Endothelial cell of umbilical vein (primary cell): ENCODE measurements at places on chromosomes 5 and 9. TPM values are rescaled to one million over a fixed set of nuclear protein-coding genes. Genes with fewer than 3 reads are reported as not detected.

The LCN12 gene
- 0.35 TPM in 1 of 2 replicates, not detected in the other for total RNA-seq

The POU5F2 gene
- 1.2 TPM in 2 replicates for total RNA-seq

The PCDHB15 gene
- total RNA-seq = 0.55 and 0.69 TPM in 2 replicates

The PCDHB10 gene
- 0.62 and 0.81 TPM in 2 replicates for total RNA-seq

The RAB14 gene
- total RNA-seq = 76.4 and 79.3 TPM in 2 replicates

The FRMPD1 gene
- total RNA-seq = not detected in 2 replicates

The OTP gene
- not detected in 2 replicates for total RNA-seq

The LHX3 gene
- total RNA-seq = not detected in 2 replicates

The ARID3C gene
- total RNA-seq = not detected in 2 replicates

The ANP32B gene
- 152 and 173 TPM in 2 replicates for total RNA-seq

The TAF1L gene
- not detected in 2 replicates for total RNA-seq

The GNAQ gene
- 61.8 and 67.3 TPM in 2 replicates for total RNA-seq

The CAVIN4 gene
- 2.5 and 3.1 TPM in 2 replicates for total RNA-seq

The PELO gene
- 10.2 and 13.2 TPM in 2 replicates for total RNA-seq

The THOC3 gene
- 35.0 and 66.3 TPM in 2 replicates for total RNA-seq

The LECT2 gene
- total RNA-seq = not detected in 2 replicates

The GFM2 gene
- total RNA-seq = 23.3 and 29.0 TPM in 2 replicates

DNA sequence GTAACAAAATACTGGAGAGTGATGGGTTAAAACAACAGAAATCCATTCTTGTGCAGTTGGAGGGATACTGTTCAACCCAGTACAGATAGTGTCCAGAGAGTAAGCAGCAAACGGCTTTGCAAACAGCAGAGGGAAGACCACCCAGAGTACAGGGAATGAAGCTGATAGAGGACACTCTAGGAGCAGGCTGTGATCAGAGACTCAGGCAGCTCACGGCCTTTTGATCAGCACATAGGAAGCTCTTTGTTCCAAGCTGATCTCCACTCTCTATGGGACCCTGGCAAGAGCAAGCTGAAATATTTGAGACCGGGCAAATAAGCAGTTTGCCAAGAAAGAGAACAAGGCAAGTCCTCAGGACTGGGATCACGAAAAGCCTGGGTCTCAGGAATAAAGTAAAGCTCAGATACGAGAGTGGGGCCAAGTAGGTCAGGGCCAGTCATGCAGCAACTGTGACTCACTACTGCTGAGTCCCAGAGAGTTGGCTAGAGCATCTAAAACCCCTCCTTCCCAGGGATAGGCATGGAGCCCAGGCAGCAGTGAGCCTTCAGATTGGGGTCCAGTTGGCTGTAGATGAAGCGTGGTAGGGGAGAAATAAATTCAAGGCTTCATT is 52.4 kb downstream of the MELK start:
- no peaks in the 10 kb centered on the region for H3K27me3 ChIP-seq
- DNase-seq = peak; percentile 67
- H3K4me3 ChIP-seq = no peak overlapping the region
- H3K4me1 ChIP-seq = peaks cover 12% of the 10 kb centered on the region
- peak overlapping the region; percentile 54 for H3K27ac ChIP-seq

DNA sequence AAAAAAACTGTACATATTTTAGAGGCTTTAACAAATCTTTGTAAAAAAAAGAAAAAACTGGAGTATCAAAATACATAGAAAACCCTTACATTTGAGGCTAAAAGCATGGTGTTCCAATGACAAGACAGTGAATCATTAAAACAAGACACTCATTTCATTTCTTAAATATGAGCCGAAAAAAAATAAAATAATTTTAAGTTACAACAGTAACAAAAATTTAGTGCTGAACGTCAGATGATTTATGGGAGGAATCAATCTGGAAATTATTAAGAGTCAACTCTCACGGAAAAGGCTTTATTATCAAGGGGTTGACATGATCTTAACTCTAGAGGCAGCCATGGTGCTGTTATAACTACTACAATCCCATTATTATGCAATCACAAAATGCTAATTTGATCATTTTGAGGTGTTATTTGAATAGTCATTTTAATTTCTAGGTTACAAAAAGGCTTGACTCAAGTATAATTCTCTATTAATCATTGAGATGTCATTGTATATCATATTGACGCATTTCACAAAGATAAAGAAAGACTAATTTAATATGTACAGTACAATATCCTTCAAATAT is 51.9 kb downstream of the MAPKAP1 start:
- no peaks in the 10 kb centered on the region for H3K27me3 ChIP-seq
- H3K4me3 ChIP-seq = no peak overlapping the region
- no peak for DNase-seq
- H3K27ac ChIP-seq = no peak overlapping the region
- H3K36me3 ChIP-seq = no peaks in the 10 kb centered on the region

DNA sequence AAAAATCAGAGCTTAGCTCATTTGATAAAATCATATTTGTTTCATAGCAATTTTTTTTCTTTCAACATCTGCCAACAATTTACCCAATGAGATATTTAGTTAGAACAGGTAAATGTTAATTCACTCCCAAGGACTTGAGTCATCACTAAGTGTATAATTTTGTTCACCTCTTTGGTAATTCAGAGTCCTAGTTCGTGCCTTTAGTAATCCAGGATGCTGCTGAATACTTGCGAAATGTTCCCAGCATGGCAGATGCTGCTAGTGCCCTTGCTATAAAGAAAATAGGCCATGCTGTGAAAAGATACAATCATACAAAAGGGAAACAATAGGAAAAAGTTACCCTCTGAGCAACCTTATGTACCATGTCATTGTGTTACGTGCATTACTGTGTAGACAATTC is 210.5 kb downstream of the CSNK1G3 start:
- no peak overlapping the region for H3K4me3 ChIP-seq
- H3K36me3 ChIP-seq = no peaks in the 10 kb centered on the region
- H3K27ac ChIP-seq = no peak overlapping the region
- H3K4me1 ChIP-seq = peaks cover 17% of the 10 kb centered on the region
- no peaks in the 10 kb centered on the region for H3K27me3 ChIP-seq

DNA sequence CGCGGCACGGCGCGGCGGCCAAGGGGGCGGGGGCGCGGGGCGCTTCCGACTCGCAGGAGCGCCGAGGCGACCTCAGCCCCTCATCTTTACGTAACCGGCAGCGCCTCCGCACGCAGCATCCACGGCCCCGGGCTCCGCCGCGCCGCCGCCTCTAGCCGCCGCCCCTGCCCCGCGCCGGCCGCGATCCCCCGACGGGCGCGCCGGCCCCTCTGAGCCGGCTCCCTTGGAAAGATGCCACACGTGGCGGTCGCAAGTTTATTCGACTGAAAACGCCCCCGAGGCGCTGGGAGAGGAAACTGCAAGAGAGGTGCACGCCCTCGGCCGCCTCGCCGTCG is 1.0 kb downstream of the KLF9 start:
- no peaks in the 10 kb centered on the region for H3K36me3 ChIP-seq
- no peaks in the 10 kb centered on the region for H3K27me3 ChIP-seq
- H3K4me1 ChIP-seq = peaks cover 30% of the 10 kb centered on the region

- H3K27ac ChIP-seq = no peak overlapping the region
- no peaks in the 10 kb centered on the region for H3K27me3 ChIP-seq
- peaks cover 16% of the 10 kb centered on the region for H3K36me3 ChIP-seq
- H3K4me1 ChIP-seq = peaks cover 7% of the 10 kb centered on the region
- DNase-seq = no peak
- H3K4me3 ChIP-seq = no peak overlapping the region
These were observed 44.5 kb downstream of the SECISBP2 start for GRCh38 chr9:89362647-89363310.

DNA sequence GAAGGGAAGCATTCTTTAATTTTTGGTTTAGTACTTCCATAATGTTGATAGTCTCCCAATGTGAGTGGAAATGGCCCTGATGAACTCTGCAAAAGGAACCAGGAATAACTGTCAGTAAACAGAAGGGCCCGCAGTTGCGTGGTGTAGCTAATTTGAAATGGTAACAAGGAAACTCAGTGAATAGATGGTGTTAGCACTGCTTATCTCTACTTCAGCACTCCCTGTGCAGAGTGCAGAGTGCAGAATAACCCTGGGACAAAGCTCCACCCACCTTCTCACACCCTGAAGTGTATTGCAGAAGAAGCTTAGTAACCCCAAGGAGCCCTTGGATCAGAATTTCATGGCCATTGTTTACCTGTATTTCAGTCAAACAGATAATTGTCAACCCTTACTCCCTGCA is 158.9 kb downstream of the PCSK5 start:
- H3K36me3 ChIP-seq = no peaks in the 10 kb centered on the region
- H3K4me3 ChIP-seq = no peak overlapping the region
- DNase-seq = no peak
- H3K27me3 ChIP-seq = no peaks in the 10 kb centered on the region
- H3K4me1 ChIP-seq = no peaks in the 10 kb centered on the region
- no peak overlapping the region for H3K27ac ChIP-seq

GRCh38 chr5:135149956-135150723 is 116.1 kb upstream of the PITX1 start:
- DNase-seq = no peak
- no peaks in the 10 kb centered on the region for H3K4me1 ChIP-seq
- H3K27me3 ChIP-seq = peaks cover 5% of the 10 kb centered on the region
- H3K36me3 ChIP-seq = no peaks in the 10 kb centered on the region
- no peak overlapping the region for H3K27ac ChIP-seq

GRCh38 chr5:135102716-135103574 is 68.9 kb upstream of the PITX1 start:
- H3K4me3 ChIP-seq = no peak overlapping the region
- no peak overlapping the region for H3K27ac ChIP-seq
- DNase-seq = no peak
- no peaks in the 10 kb centered on the region for H3K36me3 ChIP-seq
- peaks cover 4% of the 10 kb centered on the region for H3K27me3 ChIP-seq
- H3K4me1 ChIP-seq = no peaks in the 10 kb centered on the region

DNA sequence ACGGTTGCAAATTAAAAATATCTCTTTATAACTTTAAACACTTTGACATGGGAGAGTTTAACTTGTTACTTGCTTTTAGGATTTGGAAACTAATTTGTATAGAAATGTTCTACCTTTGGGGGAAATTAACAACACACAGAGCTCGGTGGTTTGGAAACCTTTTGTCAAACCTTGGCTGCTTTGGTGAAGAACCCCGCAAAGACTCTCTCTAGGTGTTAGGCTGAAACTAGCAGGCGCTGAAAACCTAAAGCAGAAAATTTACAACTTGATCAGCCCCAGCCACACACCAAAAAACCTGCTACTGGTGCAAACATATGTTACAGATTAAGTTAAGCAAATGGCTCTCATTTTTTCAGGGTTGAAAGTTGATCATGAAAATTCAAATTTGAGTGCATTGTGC is 25.8 kb downstream of the NR2F1 start:
- no peak overlapping the region for H3K27ac ChIP-seq
- peaks cover 76% of the 10 kb centered on the region for H3K27me3 ChIP-seq
- no peak overlapping the region for H3K4me3 ChIP-seq
- DNase-seq = no peak
- H3K36me3 ChIP-seq = no peaks in the 10 kb centered on the region

DNA sequence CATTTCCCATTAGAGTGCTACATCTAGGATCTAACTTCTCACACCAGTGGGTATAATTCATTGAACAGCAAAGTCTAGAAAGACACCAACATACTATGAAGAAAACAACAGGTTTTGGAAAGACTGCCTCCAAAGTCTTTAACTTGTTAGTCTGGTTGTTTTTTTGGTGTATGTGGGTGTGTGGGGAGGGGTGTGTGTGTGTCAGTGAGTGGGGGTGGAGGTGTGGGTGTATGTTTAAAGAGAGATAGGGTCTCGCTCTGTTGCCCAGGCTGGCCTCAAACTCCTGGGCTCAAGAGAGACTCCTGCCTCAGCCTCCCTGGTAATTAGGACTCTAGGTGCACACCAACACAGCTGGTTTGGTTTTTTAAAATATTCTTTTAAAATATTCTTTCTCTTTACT is 59.7 kb downstream of the AP3B1 start:
- no peaks in the 10 kb centered on the region for H3K27me3 ChIP-seq
- no peaks in the 10 kb centered on the region for H3K36me3 ChIP-seq
- no peaks in the 10 kb centered on the region for H3K4me1 ChIP-seq
- no peak overlapping the region for H3K4me3 ChIP-seq

GRCh38 chr5:10607023-10607665 is 43.3 kb downstream of the ANKRD33B start:
- H3K27ac ChIP-seq = peak overlapping the region; percentile 29
- H3K36me3 ChIP-seq = no peaks in the 10 kb centered on the region
- no peak overlapping the region for H3K4me3 ChIP-seq
- peak; percentile 80 for DNase-seq
- no peaks in the 10 kb centered on the region for H3K27me3 ChIP-seq
- no peaks in the 10 kb centered on the region for H3K4me1 ChIP-seq

GRCh38 chr5:75514323-75514722 is 2.6 kb downstream of the POLK start:
- no peaks in the 10 kb centered on the region for H3K27me3 ChIP-seq
- no peak overlapping the region for H3K4me3 ChIP-seq
- peaks cover 21% of the 10 kb centered on the region for H3K4me1 ChIP-seq
- no peak overlapping the region for H3K27ac ChIP-seq
- no peak for DNase-seq

DNA sequence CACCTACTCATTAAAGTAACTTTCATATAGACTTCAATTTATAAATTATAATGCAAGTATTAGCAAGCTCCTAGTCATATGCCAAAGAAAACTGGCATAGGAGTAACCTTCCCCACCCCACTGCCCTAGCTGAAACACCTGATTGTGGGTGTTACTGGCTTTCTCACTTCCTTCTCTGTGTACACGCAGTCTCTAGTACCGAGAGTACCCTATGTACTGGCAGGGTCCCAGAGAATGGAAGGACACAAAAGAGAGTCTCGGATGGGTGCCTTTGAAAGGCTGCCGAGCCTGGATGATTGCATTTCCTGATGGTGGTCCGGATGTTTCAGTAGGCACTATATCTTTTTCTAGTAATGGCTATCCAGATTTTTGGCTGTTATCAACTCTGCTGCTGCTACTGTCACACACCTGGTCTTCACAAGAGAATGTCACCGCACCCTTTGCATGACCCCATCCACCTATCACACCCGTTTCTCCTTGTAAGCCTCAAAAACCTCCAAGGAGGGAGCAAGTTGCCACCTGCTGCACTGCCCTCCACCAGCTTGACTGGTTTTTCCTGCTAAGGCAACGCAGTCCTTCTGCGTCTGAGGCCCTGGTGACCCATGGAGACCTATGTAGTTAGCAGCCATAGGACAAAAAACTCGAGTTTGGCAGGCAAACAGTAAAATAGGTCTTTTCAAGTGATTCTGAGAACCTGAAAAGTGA is 53.8 kb upstream of the CLINT1 start:
- H3K36me3 ChIP-seq = no peaks in the 10 kb centered on the region
- H3K27me3 ChIP-seq = no peaks in the 10 kb centered on the region
- no peak overlapping the region for H3K27ac ChIP-seq
- no peak for DNase-seq
- H3K4me1 ChIP-seq = peaks cover 3% of the 10 kb centered on the region

GRCh38 chr9:123065196-123065595 is 31.7 kb downstream of the GPR21 start:
- no peak overlapping the region for H3K4me3 ChIP-seq
- peaks cover 5% of the 10 kb centered on the region for H3K4me1 ChIP-seq
- no peak overlapping the region for H3K27ac ChIP-seq
- H3K36me3 ChIP-seq = peaks cover 6% of the 10 kb centered on the region
- no peaks in the 10 kb centered on the region for H3K27me3 ChIP-seq
- DNase-seq = no peak

DNA sequence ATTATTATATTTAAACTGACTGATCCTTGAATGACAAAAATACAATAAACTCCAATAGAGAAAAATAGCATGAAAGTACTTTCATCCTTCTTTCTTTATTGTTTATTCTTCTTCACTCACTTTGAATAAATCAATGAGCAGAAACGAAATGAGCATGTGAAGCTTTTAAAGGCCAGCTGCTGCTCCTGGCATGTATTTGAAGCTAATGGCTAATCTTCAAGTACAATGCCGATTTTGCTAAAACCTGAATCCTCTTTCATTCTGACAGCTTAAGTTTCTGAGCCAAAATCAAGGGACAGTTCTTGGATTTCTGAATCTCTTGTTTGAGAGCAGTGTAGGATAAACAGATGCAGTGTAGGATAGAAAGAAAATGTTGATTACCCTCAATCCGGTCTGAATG is 237.3 kb downstream of the CDH10 start:
- H3K27me3 ChIP-seq = no peaks in the 10 kb centered on the region
- H3K4me1 ChIP-seq = no peaks in the 10 kb centered on the region
- no peak for DNase-seq
- H3K27ac ChIP-seq = no peak overlapping the region
- H3K4me3 ChIP-seq = no peak overlapping the region
- no peaks in the 10 kb centered on the region for H3K36me3 ChIP-seq
